ENCODE measurements at places on chromosomes 3 and 15.

DNA sequence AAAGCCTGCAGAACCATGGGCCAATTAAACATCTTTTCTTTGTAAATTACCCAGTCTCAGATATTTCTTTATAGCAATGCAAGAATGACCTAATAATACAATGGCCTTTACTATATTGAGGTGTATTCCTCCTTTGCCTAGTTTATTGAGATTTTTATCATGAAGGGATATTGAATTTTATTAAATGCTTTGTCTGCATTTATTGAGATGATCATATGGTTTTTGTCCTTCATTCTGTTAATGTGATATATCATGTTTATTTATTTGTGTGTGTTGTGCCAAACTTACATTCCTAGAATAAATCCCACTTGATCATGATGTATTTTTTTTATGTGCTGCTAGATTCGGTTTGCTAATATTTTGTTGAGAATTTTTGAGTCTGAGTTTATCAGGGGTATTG lies 36.2 kb downstream of the TOPAZ1 start:
- no peak for DNase-seq

DNA sequence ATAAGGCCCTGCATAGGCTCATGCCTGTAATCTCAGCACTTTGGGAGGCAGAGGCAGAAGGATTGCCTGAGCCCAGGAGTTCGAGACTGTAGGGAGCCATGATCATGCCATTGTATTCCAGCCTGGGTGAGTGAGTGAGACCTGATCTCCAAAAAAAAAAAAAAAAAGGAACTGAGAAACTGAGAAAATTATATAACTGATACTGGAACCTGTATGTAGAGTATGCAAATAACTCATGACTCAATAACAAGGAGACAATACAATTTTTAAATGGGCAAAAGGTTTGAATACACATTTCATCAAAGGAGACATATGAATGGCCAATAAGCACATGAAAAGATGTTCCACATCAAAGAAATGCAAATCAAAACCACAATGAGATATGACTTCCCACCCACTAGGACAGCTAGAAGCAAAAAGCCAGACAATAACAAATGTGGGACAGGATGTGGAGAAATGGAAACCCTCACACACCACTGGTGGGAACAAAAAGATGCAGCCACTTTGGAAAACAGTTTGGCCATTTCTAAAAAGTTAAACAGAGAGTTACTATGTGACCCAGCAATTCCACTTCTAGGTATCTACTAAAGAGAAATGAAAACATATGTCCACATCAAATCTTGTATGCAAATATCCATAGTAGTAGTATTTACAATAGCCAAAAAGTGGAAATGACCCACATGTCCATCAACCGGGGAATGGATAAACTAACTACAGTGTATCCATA lies 70.7 kb downstream of the IQSEC1 start:
- DNase-seq, result no peak

DNA sequence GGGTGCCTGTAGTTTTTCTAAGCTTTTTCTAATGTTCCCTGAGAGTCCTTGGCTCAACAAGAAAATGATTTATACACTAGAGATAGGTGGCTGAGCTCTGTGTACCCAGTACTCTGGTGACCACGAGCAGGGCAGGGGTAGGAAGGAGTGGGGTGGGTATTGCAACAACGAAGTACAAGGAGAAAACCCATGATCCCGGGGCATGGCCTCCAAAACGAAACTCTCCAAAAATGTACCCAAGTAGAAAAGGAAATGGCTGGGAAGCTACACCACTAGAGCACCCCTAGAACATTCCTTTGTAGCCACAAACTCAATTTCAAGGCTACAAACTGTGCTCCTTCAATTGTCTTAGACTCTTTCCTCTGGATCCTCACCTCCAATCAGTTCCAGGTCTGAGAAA lies 138.9 kb downstream of the DUT start:
- DNase-seq, result no peak

- no peak for DNase-seq
Observed at GRCh38 chr3:42194943-42195510, 71.0 kb downstream of the CCK start.

DNA sequence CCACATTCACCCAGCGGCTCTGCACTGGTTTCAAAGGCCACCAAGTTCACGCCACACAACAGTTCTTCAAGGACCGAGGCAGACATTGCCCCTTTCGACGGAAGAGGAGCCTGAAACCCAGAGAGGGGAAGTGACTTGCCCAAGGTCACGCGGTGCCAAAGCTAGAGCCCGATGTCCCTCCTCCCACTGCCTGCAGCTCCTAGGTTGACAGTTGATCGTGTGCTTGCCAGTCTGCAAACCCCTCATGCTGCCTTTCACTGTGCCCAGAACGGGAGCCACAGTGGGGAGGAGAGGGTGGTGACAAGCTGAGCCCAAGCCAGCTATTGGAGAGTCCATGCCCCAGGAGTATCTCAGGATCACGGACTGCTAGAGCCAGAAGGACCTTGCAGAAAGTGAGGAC lies 230.9 kb downstream of the XXYLT1 start:
- no peak for DNase-seq

- no peak for DNase-seq
Observed at GRCh38 chr15:61318301-61318700, 89.2 kb upstream of the RORA start.

- DNase-seq, result no peak
Observed at GRCh38 chr3:71551311-71551919, 32.1 kb downstream of the FOXP1 start.

GRCh38 chr3:62546266-62546665 lies 172.9 kb upstream of the FEZF2 start:
- no peak for DNase-seq

- DNase-seq, result no peak
Observed at GRCh38 chr3:13282358-13282985, 137.7 kb downstream of the NUP210 start.

DNA sequence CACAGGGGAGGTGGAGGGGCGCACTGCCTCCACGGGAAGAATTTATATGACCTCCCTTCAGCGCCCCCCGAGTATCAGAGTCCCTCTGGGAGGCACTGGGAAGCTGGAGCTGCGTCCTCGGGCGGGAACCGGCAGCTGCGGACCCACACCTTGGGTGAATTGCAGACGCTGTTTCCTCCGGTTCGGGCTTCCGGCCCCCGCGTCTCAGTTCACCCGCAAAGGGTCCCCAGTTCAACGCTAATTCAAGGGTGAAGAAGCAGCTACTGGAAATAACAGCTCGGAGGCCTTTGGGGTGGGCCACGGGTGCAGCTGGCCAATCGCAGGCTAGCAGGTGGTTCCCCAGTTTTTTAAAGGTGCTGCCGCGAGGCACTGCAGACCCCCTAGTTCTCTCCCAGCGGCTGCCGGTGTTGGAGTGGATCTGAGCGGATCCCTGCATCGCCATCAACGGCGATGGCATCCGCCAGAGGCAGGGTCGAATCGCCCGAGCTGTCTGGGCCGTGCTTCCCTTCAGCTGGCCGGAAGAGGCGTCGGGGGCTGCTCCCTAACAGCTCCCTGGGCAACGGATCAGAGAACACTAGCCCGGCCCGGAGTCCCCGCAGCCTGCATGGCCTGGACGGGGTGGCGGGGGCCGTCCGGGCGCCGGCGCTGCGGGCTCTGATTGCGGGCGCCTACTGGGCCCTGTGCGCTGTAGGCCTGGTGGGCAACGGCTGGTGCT lies 19.4 kb upstream of the ADAMTS7 start:
- DNase-seq, result no peak

- DNase-seq, result no peak
Observed at GRCh38 chr15:100517846-100518245, 10.9 kb downstream of the CERS3 start.

- DNase-seq, result no peak
Observed at GRCh38 chr15:100277087-100277855, 64.5 kb downstream of the ADAMTS17 start.

DNA sequence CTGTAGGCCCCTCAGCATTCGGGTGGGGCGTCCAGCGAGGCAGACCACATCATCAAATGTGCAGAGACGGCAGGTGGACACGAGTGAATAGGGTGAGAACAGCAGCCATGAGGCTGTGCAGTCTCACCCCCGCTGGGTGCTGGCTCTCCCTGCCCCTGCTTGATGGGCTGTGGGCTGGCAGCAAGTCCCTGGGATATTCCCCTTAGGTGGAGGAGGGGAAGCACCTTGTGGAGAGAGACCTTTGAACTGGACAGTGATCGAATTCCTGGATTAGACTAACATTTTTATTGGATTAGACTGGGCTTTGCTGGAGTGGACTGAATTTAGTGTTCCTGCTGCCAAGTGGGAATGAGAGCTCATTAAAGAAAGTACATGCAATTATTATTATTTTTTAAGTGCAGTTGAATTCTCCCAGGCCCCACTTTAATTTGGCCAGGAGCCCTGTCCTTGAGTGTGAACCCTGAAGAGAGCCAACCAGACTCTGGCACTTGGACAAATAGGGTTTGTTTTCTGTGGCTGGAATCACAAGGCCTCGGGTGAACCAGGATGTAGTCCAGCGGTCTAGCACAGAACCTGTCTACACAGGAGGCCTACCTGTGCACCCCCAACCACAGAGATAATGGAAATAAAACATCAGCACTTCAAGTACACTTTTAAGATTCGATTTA lies 193.1 kb downstream of the ABHD5 start:
- DNase-seq, result no peak

DNA sequence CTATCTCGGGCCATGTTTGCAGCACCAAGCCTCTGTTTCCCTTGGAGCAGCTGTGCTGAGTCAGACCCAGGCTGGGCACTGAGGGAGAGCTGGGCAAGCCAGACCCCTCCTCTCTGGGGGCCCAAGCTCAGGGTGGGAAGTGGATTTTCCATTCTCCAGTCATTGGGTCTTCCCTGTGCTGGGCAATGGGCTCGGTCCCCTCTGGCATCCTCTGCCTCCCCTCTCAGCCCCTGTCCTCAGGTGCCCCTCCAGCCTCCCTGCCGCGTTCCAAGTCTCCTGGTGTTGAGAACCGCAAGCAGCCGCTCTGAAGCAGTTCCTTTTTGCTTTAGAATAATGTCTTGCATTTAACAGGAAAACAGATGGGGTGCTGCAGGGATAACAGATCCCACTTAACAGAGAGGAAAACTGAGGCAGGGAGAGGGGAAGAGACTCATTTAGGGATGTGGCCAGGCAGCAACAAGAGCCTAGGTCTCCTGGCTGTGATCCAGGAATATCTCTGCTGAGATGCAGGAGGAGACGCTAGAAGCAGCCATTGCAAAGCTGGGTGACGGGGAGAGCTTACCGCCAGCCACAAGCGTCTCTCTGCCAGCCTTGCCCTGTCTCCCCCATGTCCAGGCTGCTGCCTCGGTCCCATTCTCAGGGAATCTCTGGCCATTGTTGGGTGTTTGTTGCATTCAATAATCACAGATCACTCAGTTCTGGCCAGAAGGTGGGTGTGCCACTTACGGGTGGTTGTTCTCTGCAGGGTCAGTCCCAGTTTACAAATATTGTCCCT lies 1.2 kb downstream of the RHO start:
- DNase-seq, result no peak

- DNase-seq, result no peak
Observed at GRCh38 chr3:21783839-21784238, 32.8 kb upstream of the ZNF385D start.

GRCh38 chr3:188559072-188559429 lies 405.1 kb downstream of the LPP start:
- DNase-seq, result no peak

DNA sequence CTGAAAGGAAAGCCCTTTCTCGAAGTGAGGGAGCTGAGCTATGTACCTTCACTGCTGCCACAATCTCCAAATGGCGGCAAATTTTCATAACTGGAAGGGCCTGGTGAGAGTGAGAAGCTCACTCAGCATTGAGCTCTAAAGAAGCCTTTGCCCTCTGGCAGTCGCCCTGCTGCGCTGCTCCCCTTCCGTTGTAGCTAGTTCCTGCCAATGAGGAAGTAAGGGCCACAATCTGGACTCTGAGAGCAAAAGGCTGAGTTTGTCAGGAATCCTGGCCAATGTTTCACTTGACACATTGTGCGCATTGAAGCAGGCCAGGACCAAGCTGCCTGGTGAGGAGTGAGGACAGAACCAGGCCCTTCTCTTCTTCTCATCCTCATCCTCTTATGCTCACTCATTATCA lies 579.5 kb downstream of the PDCD6IP start:
- no peak for DNase-seq

DNA sequence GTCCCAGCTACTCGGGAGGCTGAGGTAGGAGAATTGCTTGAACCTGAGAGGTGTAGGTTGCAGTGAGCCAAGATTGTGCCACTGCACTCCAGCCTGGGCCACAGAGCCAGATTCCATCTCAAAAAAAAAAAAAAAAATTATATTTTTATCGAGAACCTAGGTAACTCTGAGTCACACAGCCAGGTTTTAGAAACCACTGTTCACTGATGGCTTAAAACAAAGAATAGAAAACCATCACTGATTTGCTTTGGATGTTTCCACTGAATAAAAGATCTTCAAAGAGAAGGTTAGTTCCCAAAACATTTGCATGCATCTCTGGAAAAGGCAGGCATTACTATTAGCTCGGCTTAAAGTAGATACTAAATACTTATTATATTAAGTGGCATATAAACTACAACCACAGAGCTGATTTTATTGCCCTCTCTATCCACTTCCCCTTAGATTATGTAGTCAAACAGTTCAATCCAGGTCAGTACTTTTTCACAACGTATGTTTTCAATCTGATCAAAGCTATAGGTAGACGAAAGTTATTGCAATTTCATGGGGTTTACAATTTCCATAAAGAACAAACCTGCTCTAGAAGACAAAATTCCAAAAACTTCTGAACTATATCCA lies 1.4 kb downstream of the B4GALT4 start:
- DNase-seq, result no peak

- no peak for DNase-seq
Observed at GRCh38 chr3:149843502-149843901, 30.5 kb downstream of the RNF13 start.

DNA sequence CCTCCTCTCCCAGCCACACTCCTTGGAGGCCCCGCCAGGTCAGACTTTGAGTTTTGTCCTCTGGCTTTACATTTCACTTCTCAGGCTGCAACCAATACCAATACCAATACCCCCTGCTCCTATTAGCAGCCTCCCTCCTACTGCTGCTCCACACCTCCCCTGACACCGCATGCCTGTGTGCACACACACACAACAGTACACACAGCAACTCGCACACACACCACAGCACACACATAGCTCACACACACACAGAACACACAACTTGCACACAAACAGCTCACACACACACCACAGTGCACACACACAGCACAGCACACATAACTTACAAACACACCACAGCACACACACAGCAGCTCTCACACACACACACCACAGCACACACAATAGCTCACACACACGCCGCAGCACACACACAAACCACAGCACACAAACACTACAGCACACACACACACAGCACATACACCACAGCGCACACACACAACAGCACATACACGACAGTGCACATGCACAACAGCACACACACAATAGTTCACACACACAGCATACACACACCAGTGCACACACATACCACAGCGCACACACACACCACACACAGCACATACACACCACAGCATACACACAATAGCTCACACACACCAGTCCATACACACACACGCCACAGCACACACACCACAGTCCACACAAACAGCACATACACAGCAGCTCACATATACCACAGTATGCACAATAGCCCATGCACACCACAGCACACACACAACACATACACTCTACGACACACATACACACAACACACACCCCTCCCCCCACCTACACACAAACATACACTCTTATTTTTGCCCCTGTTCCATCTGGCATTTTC lies 204.7 kb downstream of the UACA start:
- no peak for DNase-seq

GRCh38 chr15:40873694-40874561 lies at the start of gene RHOV:
Gene RHOV, minus strand, starts transcription at chr15:40874234. Its CDS starts 95 bp downstream, at chr15:40874139.
- no peak for DNase-seq

Data from kidney epithelial cell (primary cell).